Memory B cell (primary cell): ENCODE measurements at places on chromosomes 5 and 9.

DNA sequence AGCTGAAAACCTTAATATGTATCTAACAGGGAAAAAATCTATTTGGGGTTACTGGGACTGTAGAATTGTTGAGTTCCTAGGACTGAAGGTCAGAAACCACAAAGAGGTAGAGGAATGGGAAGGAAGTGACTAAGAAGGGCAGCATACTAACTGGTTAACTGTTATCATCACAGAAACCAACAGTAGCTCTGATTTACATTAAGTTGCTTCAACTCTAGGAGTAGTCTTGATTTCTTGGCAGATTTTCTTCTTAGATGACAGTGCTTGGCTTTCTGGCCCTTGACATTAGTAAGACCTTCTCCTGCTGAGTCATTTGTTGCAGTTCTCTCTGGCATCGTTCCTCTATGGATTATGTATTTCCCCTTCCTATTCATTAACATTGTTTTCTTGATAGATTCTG is 116.1 kb upstream of the RASA1 start:
- DNase-seq = no peak

DNA sequence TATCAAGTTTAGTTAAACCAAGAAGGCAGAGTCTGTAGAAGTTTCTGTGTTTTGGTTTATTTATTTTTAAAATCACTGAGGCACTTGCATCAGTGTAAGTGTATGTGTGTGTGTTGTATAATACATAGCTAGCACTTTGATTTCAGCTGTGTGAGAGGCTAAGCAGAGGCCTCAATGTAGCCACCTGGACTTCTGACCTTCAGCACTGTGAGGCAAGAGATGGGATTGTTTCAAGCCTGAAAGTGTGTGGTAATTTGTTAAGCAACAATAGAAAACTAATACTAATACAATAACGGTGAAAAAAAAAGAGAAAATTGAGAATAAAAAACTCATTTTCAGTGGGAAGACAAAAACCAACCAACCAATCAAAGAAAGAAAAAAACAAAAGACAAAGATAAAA is 327.3 kb downstream of the CDH18 start:
- DNase-seq = no peak

DNA sequence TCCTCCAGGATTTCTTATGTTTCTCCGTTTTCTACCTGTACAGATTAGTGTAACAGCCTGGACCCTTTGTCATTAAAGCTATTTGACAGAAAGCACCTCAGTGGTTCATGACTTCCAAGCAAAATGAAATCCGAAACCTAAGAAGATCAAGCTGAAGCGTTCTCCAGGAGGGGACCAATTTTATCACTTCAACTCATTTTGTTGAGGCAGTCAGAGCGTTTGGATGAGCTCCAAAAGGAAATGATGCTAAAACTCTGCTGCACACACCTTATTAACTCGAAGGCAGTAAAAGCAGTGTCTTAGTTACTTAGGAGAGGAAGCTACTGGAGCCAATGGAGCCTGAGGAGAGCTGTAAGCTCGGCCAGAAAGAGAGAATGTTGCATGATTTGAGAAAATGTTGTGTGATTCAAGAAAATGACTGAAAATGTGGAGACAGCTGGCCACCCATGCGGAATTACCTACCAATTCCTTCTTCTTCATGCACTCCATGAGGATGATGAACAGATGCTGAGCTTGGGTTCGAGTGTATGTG is 346.7 kb upstream of the KLF9 start:
- no peak for DNase-seq

DNA sequence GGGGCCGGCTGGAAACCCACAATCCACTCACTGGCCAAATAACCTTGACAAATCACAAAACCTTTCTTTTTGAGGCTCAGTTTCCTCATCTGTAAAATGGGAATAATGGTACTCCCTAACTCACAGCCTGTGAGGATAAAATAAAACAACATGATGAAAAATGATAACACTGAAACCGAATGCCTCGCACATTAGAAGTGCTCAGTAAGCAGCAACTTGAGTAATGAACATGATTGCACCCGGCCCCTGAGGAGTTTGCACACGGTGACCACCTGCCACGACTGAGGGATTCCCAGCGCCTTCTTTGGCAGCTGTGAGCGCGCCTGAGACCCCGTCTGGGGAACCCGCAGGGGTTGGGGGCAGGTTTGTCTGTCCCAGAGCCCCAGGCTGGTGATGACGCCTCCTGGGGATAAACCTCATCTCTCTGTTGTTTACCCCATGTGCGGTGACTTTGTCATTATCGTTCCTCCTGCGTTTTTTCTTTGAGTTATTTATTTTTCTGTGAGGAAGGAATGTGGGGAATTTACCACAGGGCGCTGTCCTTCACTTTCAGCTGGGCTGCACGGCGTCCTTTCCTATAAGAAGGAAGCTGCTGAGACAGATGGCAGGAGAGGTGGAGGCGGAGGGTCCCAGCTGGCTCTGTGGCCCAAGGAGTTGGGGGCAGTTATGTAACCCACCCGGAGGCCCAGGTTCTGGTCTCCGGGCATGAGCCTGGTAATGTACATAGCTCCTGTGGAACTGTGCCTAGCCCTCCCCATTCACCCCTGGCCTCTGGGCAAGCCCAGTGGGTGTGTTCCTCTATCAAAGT is 3.0 kb upstream of the SYNPO start:
- no peak for DNase-seq

DNA sequence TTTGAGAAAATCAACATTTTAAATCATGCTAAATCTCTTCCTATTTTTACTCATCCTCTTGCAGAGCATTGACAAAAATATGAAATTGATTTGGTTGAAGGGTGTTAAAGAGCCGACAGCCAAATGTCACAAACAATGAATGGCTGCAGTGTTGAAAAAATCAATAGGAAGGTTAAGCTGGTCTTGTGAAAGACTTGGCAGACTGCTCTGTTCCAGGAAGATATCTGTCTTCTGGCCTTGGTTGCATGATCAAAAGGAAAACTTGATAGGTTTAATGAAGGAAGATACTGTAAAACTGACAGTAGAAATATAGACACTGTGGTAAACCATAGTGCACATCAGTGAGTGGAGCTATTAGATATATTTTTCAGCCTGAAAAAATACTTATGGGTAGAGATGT is 103.6 kb downstream of the PBX3 start:
- DNase-seq = no peak

DNA sequence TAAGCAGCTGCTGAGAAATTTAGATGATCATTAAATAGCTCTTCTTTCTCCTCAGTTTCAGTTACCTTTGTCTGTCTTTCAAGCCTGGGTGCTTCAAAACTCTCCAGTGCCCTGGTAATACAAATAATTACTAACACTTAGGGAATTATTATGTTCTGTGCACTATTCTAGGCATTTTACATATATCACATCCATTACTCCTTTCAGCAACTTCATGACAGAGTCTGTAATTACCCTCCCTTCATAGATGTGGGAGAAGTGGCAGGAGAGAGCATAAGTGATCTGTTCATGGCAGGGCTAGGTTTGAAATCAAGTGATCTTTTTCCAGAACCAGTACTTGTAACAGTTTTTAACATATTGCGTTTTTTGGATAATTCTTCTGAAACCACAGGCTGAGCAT is 32.0 kb downstream of the MAN2A1 start:
- no peak for DNase-seq

- no peak for DNase-seq
Observed at GRCh38 chr5:82561797-82562196, 283.6 kb upstream of the RPS23 start.

DNA sequence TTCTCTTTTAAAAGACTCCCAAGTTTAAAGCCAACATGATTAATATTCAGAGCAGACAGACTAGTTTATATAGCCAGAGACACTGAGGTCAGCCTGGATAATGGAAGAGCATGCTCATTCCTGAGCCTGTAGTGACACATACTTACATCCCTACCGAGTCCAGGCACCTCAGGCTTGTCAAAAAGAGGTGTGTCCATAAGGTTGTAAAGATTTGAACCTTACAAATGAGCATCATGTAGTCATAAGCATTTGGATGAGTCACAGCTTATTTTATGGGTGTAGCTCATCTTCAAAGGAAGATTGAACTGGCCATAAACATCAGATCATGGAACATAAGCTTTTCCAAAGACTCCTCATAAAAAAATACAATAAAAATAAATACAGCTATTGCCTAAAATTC is 333.5 kb downstream of the EFNA5 start:
- DNase-seq = no peak

DNA sequence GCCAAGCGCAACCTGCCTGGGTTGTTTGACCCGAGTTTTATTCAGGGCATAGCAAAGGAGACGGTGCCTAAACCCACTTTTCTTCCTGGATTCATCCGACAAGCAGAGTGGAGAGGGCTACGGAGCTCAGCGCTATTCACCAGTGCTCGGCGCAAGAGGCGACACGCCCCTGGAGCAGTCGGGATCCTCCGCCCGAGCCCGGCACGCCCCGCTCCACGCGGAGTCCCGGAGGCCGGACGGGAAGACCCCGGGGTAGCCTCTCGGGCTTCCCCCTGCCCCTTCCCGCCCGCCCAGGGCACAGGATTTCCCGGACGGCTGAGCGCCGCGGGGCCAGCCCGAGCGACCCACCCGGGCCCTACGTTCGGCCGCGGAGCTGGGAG is 427 bp downstream of the SERINC5 start:
- DNase-seq = no peak

GRCh38 chr5:83306572-83307241 is 164.8 kb upstream of the VCAN start:
- DNase-seq = no peak

DNA sequence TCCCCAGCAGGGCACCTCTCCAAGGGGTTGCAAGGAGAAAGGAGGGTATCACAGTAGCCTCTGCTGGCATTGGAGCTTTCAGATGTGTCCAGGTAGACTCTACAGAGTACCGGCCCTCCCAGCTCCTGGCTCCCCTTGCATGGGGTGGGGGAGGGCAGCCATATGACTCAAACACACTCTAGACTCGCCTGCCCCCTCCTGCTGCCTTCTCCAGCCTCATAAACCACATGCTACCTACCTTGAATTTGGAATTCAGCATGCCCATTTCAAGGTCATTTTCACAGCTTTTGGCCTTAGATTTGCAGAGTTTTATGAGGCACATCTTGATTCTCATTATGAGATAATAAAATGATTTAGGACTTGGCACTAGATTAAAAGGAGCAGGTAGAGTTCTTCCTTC is 32.8 kb upstream of the SMIM32 start:
- DNase-seq = no peak

- no peak for DNase-seq
Observed at GRCh38 chr9:124779368-124780059, 2.6 kb downstream of the OLFML2A start.

DNA sequence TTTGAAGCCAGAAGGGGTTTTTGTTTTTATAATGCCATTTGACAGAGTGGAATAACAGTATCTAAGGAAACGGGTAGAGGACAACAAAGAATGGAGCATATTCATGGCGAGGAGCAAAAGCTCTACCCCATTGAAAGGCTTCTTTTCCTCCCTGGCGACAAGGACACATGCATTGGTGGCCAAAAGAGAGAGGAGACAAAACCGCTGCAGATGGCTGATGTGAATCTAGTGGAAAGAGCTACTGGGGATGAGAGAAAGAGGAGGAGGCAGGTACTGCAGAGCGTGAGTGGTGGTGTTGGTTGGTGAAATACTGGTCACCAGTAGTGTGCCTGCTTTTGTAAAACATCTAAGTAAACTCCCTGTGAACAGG is 491 bp downstream of the APC start:
- no peak for DNase-seq
